ENCODE measurements at places on chromosomes 5 and 9.
A peak's percentile ranks its signal among the peaks of the same experiment; 100 is the strongest.

DNA sequence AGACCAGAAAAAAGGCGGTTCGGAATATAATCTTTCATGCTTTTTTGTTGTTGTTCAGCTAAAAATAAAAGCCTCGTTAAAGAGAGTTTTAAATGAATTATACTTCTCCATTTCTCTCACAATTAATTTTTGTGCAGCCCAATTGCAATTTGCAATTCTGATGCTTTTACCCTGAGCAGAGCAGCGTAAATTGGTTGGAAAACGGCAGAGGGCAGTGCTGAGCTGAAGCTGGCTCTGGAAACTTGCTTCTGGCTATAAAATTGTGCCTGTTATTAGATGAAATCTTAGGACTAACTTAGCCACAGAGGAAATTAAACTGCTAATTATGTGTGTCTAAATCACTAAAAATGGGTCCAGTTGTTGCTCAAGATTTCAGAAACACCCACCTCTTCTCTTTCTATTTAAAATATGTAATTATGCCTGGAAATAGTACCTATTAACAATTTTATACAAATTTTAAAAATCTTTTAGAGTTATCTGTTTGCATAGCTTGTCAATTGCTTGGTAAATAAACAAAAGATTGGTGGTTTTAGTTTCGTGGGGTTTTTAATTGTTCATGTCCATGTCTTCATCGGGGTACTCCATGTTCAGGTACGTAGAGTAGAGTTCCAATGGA, 441.8 kb upstream of the TLE4 start:
- peak; percentile 64 for DNase-seq

GRCh38 chr5:57034201-57034916, 82.4 kb upstream of the MIER3 start:
- DNase-seq: no peak

- no peak for DNase-seq
Measured at GRCh38 chr9:35650341-35651158, at the start of gene SIT1. TSS of gene SIT1 (minus strand) at chr9:35650931. CDS start at chr9:35650853, 78 bp downstream.

DNA sequence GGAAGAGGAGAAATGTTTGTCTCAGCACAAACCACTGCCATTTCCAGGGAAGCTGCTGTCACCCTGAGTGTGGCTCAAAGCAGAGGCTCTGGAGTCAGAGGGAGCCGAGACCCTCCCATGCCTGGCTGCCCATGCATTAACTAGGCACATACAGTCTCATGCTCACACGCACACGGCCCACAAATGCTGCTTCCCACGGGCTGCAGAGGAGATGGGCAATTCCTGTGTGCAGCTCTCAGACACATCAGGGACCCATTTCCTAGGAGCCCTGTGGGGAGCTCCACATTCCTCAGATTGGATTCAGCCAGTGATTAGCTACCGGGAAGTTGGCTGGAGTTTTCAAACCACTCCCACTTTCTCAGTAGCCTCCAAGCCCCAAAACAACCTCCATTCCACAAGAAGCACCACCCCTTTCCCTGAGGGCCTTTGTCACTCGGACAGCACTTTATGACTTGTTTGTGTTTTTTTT, 9.1 kb upstream of the PTGES start:
- no peak for DNase-seq

GRCh38 chr9:135907006-135907430, 328 bp downstream of the CAMSAP1 start:
- peak; percentile 55 for DNase-seq

DNA sequence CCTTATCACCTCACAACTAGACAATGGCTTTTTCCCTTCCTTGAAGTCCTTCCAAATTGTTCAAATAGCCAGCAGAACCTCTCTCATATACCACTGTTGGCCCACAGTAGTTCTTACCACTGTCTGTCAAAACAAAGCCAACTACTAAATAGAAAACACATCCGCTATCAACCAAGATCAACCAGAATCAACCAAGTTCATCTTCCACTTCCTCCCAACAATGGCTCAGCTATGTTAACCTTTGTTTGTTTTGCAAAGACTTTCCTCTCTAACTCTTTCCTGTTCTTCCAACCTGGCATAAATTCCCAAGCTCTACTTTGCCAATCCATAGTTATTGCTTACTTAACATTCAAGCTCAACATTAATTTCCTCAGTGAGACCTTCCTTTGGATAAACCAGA, 15.2 kb downstream of the ELL2 start:
- DNase-seq: no peak

- no peak for DNase-seq
Measured at GRCh38 chr9:38278457-38278856, 114.0 kb upstream of the ALDH1B1 start.

DNA sequence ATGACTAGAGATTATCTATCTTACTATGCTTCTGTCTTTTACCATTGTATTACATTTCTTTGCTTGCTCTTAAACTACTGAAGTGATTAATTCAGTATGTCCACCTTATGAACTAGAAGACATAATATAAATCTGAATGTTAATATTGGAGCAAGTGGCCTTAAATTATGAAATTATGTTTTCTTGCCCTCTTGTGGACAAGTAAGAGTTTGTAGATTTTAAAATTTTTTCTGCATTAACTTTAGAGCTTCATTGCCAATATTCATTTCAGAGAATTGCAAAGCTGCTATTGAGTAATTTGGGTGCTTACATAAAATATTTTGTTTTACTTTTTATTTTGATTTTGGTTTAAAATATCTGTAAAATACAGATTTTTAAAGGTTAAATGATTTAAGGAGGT, 55.3 kb downstream of the RANBP17 start:
- no peak for DNase-seq

DNA sequence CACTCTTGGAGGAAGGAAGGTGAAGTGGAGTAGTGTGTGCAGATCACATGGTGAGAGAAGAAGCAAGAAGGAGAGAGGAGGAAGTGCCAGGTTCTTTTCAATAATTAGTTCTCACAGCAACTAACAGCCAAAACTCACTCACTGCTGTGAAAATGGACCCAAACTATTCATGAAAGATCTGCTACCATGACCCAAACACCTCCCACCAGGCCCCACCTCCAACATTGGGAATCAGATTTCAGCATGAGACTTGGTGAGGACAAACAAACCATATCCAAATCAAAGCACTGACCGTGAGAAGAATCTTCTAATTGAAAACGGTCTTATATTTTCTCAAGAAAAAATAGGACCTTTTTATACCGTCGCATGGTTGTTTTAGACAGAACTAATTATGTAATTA, 468.7 kb upstream of the TYRP1 start:
- DNase-seq: no peak

GRCh38 chr5:114952876-114953275, 216.8 kb downstream of the TRIM36 start:
- DNase-seq: no peak

DNA sequence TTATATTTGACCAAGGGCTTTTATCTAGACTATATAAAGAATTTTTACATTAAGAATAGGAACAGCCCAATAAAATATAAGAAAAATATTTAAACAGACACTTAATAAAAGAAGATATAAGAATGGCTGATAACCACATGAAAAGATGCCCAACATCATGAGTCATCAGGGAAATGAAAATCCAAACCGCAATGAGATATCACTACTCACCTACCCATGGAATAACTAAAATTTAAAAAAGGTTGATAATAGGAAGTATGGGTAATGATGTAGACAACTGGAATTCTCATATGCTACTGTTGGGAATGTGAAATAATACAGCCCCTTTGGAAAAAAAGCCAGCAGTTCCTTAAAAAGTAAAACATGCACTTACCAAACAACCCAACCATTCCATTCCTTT, 206.9 kb upstream of the PCSK5 start:
- DNase-seq: no peak

DNA sequence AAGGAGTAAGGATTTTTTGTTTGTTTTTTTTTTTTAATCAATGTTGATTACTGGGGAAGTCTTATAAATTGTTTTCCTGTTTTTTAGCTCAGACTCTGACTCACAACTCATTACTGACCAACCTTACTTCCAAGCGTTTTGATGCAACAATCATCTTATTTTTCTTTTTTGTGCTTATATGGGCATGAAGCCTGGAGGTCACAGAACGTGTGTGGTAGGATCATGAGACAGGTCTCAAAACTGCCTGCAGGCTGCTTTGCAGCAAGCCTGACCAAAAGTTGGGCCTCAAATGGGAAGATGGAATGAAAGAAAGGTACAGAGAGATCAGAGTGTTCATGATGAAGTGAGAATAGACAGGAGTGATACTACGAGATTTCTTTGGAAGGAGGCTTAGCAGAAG, 38.5 kb downstream of the SNCAIP start:
- DNase-seq: no peak

DNA sequence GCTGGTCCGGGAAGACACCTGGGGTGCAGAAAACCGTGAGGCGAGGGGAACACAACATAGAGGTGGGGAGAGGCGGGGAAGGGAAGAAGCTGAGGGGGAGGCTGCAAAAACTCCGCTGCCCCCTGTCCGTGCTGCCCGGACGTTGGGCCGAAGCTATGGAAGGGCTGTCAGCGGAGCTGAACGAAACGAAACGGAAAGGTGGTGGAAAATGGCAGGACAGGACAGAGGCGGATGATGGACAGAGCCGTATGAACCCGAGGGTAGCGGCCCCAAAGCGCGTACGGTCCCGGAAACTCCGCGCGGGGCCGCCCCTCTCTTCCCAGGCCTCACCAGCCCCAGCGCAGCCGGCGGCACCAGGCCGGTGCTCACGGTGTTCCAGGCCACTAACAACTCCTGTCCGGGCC, 272 bp downstream of the ANAPC2 start:
- no peak for DNase-seq

GRCh38 chr9:33924978-33925797, 108.2 kb downstream of the UBE2R2 start:
- peak; percentile 15 for DNase-seq

DNA sequence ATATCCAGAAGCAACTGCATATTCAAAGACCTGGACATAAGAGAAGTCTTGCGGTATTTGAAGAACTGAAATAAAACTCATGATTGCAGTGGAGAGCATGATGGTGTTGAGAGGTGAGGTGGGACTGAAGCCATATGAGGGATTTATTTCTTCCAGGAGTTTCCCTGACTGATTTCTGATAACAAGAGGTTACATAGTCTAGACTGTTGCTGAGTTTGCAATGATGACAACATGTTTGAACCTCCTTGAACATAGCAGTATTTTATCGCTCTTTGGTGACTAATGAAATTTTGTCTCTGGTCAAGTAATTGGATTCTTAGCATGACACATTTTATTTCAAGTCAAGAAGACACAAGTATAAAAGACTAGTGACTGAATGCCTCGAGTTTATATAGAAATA, 61.8 kb downstream of the ACTBL2 start:
- DNase-seq: no peak

DNA sequence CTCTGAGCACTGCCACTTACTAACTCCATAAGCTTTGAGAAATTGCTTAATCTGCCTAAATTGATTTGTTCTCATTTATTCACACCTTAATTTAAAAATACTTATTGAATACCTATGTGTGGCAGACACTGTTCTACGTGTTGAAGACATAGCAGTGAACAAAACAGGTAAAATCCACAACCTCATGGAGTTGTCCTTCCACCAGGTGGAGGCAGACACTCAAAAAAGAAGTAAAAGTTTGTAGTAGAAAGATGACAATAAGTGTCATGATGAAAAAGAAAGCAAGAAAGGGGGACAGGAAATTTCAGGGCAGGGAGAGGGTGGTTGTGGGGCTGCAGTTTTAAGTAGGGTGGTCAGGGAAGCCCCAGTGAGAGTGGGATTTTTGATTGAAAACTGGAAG, 94.9 kb downstream of the SREK1 start:
- DNase-seq: peak; percentile 24

GRCh38 chr9:115385383-115386122, 267.6 kb upstream of the TNC start:
- no peak for DNase-seq

GRCh38 chr9:14941501-14942405, 31.5 kb upstream of the FREM1 start:
- DNase-seq: no peak

GRCh38 chr5:146667633-146668272, 151.8 kb upstream of the GPR151 start:
- DNase-seq: no peak

DNA sequence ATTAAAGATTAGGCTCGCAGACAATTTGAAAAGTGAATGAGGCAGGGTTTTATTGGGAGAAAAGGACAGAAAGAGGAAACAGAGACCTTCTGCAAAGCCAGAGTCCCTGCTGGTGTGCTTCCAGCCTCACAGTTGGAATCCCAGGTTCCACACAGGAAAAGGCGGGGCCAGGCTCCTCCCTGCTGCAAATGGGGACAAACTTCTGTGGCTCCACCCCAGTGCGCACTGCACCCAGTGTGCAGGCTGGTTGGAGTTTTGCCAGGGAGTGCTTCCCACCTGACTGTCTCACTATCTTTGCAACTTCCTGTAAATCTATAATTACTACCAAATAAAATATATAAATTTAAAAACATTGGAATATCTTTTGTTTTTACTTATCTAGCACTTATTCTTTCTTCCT, 386.0 kb upstream of the GRIN3A start:
- no peak for DNase-seq

DNA sequence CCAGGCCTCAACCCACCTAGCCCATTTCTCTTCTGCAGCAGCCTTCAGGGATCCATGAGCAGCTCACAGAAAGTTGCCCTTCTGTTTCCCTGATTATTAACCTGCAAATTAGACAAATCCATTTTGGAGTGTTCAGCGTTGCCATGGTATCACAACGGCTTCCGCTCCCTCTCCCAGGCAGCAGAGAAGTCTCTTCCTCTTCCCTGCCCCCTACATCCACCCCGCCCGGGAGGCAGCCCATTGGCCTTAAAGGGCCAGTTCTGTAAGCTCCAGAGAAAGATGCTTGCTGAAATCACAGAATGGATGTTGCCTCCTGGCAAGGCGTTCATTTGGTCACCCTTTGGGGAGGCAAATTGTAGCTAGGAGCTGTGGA, 47.7 kb upstream of the BOD1 start:
- peak; percentile 83 for DNase-seq

DNA sequence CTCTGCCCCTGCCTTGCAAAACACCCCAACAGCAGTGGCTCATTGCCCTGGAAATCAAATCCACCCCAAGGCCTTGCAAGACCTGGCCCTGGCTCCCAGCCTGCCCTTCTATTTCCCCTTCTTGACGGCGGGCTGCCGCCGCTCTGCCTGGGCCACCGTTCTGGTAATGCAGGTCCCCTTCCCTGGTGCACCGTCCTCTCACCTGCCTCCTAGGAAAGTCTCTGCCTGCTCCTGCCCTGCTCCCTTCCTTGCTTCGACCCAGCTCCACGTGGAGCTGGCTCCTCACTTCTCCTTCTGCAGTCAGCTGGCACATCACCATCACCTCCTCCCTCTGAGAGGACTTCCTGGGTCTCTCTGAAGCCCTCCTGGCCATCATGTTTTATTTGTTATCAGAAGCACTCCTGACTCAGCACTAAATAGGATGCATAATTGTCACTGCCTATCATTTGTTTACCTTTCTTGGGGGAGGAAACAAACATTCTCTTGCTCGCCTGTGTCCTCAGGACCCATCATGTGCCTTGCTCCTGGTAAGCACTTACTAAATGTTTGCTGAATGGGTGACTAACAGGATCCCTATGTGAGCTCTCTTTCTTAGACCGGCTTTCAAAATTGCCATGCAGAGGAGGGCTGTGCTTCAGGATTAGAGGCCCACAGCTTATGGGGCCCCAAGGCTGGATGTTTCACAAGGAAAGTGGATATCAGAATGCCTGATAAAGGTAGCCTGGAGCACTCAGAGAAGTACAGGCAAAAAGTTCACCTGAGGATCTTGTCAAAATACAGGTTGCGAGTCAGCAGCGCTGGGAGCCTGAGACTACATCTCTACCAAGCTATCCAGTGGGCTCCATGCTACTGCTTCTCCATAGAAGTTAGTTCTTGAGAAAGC, 19.6 kb upstream of the C5orf47 start:
- DNase-seq: no peak

GRCh38 chr5:176389135-176390123, 878 bp downstream of the HIGD2A start:
- DNase-seq: no peak

GRCh38 chr9:7387840-7388239, 411.7 kb downstream of the DMAC1 start:
- no peak for DNase-seq

- DNase-seq: peak; percentile 39
Measured at GRCh38 chr9:72203205-72203803, 54.1 kb downstream of the GDA start.

Data from inflammatory macrophage (primary cell).